ENCODE measurements at places on chromosomes 1 and 21. TPM values are rescaled to one million over a fixed set of nuclear protein-coding genes. Genes with fewer than 3 reads are reported as not detected.
A peak's percentile ranks its signal among the peaks of the same experiment; 100 is the strongest.

DNA sequence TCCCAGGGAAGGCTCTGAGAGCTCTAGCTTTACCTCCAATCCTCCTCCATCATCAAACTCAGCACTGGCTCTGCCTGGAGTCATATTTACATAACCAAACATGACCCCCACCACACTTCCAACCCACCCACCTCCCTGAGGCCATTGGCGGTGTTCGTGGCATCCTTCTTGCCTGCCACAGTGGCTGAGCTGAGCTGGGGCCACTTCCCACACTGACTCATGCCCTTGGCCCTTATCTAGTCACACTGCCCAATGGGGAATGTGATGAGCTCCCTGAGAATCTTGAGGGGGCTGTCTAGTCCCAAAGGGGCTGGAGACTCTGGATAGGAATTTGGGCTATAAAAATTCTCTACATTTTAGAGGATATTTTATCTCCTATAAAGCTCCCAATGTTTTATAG lies 230.9 kb upstream of the IRF2BP2 start:
- no peak overlapping the region for H3K4me3 ChIP-seq
- no peak overlapping the region for H3K27ac ChIP-seq
- no peaks in the 10 kb centered on the region for H3K36me3 ChIP-seq
- H3K4me1 ChIP-seq: peaks cover 14% of the 10 kb centered on the region
- H3K27me3 ChIP-seq: no peaks in the 10 kb centered on the region

DNA sequence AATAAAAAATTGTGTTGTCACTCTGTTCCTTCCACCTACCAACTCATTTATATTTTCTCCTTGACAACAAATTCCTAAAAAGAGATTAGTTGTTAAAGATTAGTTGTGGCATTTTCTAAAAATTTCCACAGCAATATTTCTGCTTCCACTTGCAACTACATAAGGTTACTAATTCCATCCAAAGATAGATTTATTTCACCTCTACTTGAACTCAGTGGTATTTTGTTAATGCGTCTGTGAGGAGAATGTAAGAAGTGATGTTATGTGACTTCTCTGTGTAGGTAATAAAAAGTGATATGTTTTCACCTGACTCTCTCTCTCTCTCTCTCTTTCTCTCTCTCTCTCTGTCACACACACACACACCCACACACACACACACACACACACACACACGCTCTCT lies 1104.8 kb downstream of the AMY1C start:
- H3K4me1 ChIP-seq: no peaks in the 10 kb centered on the region
- no peaks in the 10 kb centered on the region for H3K36me3 ChIP-seq
- H3K27me3 ChIP-seq: no peaks in the 10 kb centered on the region
- no peak overlapping the region for H3K4me3 ChIP-seq
- H3K27ac ChIP-seq: no peak overlapping the region

- DNase-seq: no peak
- no peak overlapping the region for H3K4me3 ChIP-seq
- no peaks in the 10 kb centered on the region for H3K27me3 ChIP-seq
- H3K36me3 ChIP-seq: no peaks in the 10 kb centered on the region
- no peak overlapping the region for H3K27ac ChIP-seq
Measured at GRCh38 chr1:17301767-17302166, 6.2 kb upstream of the PADI4 start.

Gene LHX8
- not detected for total RNA-seq

- H3K27me3 ChIP-seq: no peaks in the 10 kb centered on the region
- DNase-seq: no peak
- H3K4me1 ChIP-seq: peaks cover 28% of the 10 kb centered on the region
Measured at GRCh38 chr1:109466452-109467300, at the start of gene SYPL2. SYPL2 (plus strand) TSS chr1:109466546; CDS start chr1:109466844, 298 bp downstream.

Gene GALNT2
- total RNA-seq: 51.6 TPM

Gene TPM3
- 138 TPM for total RNA-seq

- H3K27ac ChIP-seq: no peak overlapping the region
- DNase-seq: peak; percentile 70
- no peaks in the 10 kb centered on the region for H3K27me3 ChIP-seq
- H3K36me3 ChIP-seq: no peaks in the 10 kb centered on the region
Measured at GRCh38 chr1:109818988-109819764, 55.5 kb upstream of the EPS8L3 start.

- DNase-seq: no peak
- no peaks in the 10 kb centered on the region for H3K36me3 ChIP-seq
- H3K27ac ChIP-seq: no peak overlapping the region
- H3K4me1 ChIP-seq: no peaks in the 10 kb centered on the region
- no peak overlapping the region for H3K4me3 ChIP-seq
- no peaks in the 10 kb centered on the region for H3K27me3 ChIP-seq
Measured at GRCh38 chr1:63935553-63935952, 161.7 kb downstream of the ROR1 start.

DNA sequence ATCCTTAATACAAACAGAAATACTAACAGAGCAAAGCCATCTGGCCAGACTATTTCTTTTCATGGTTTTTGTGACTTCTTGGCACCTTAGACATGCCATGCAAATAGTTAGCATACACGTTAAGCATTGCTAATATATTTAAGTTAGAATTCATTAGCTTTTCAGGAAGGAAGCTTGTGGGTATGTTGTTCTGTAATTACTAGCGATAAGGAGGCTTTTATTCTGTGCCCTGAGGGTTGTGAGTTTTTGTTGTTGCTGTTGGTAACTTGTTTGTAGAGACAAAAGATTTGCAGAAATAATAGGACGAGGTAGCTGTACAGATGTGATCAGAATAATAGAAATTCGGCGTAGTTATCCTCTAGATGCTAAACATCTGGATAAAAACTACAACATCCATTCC lies 305.3 kb downstream of the TM2D1 start:
- no peaks in the 10 kb centered on the region for H3K36me3 ChIP-seq
- DNase-seq: no peak
- H3K4me3 ChIP-seq: no peak overlapping the region
- no peaks in the 10 kb centered on the region for H3K27me3 ChIP-seq
- no peak overlapping the region for H3K27ac ChIP-seq

GRCh38 chr1:14715802-14716201 lies 117.3 kb downstream of the KAZN start:
- no peaks in the 10 kb centered on the region for H3K27me3 ChIP-seq
- H3K4me1 ChIP-seq: no peaks in the 10 kb centered on the region
- H3K4me3 ChIP-seq: no peak overlapping the region
- no peaks in the 10 kb centered on the region for H3K36me3 ChIP-seq

GRCh38 chr1:205147191-205147835 lies 25.5 kb upstream of the RBBP5 start:
- H3K4me1 ChIP-seq: no peaks in the 10 kb centered on the region
- no peak overlapping the region for H3K27ac ChIP-seq
- no peak for DNase-seq
- peaks cover 44% of the 10 kb centered on the region for H3K36me3 ChIP-seq
- H3K27me3 ChIP-seq: no peaks in the 10 kb centered on the region

- no peak overlapping the region for H3K27ac ChIP-seq
- no peaks in the 10 kb centered on the region for H3K36me3 ChIP-seq
- H3K27me3 ChIP-seq: no peaks in the 10 kb centered on the region
- DNase-seq: no peak
- peaks cover 22% of the 10 kb centered on the region for H3K4me1 ChIP-seq
Measured at GRCh38 chr1:59052166-59052590, 244.7 kb upstream of the FGGY start.

- DNase-seq: no peak
- H3K36me3 ChIP-seq: no peaks in the 10 kb centered on the region
- no peaks in the 10 kb centered on the region for H3K27me3 ChIP-seq
- no peak overlapping the region for H3K4me3 ChIP-seq
Measured at GRCh38 chr21:23743821-23744220, 1863.5 kb downstream of the MRPL39 start.

DNA sequence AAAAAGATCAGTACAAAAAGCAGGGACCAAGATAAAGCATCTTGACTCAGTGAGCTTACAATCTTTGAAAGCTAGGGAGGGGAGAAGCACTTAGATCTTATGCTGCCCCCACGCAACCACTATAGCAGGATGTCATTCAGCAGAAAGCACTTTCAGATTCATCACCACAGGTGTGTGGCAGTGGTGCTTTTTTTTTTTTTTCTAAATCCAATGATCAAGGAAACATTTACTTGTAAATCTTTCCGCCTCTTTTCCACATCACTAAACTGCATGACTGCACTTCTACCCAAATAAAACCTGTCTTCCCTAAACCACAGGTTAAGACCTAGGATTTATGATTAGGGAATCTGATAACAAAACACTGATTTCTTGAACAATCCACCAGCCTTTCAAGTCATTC lies 154.8 kb downstream of the SLC45A1 start:
- H3K27me3 ChIP-seq: no peaks in the 10 kb centered on the region
- no peak overlapping the region for H3K27ac ChIP-seq
- H3K36me3 ChIP-seq: no peaks in the 10 kb centered on the region
- DNase-seq: no peak

Gene CLDN8
- total RNA-seq: 8.8 TPM

- H3K27ac ChIP-seq: no peak overlapping the region
- DNase-seq: no peak
- no peaks in the 10 kb centered on the region for H3K4me1 ChIP-seq
- no peak overlapping the region for H3K4me3 ChIP-seq
Measured at GRCh38 chr21:15627011-15627410, 102.8 kb upstream of the USP25 start.

Gene CYP4B1
- 74.4 TPM for total RNA-seq

- H3K4me1 ChIP-seq: peaks cover 10% of the 10 kb centered on the region
- no peaks in the 10 kb centered on the region for H3K27me3 ChIP-seq
- no peak overlapping the region for H3K27ac ChIP-seq
- no peaks in the 10 kb centered on the region for H3K36me3 ChIP-seq
Measured at GRCh38 chr1:152182431-152182830, 23.4 kb upstream of the RPTN start.

Gene FAAP20
- total RNA-seq: 92.3 TPM

DNA sequence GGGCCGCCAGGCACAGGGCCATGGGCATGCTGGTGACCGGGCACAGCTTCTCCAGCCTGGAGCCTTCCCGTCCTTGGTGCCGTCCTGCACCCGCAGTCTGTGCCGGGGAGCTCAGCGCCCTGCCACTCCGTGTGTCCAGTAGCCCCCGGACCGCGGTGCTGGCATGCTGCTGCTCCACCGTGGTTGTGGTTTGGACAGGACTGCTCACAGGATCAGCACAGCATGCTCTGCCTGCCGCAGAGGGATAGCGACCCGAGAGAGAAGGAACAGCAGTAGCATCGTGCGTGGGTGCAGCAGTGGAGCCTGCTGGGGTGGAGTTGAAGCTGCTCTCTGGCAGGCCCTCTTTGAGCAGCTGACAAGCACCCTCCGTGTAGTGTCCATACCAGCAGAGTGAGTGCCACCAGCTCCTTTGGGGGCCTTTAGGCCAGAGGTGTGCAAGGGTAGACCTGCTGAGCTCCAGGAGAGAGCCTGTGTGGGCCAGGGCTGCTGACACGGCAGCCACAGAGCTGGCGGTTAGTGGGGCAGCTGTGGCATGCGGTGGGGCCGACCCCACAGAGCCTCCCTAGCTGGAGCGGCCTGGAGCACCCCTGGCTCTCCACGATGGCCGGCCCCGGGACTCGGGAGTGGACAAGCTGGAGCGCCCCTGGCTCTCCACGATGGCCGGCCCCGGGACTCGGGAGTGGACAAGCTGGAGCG lies 6.4 kb upstream of the PCBP3 start:
- no peak overlapping the region for H3K4me3 ChIP-seq
- no peaks in the 10 kb centered on the region for H3K36me3 ChIP-seq
- H3K27me3 ChIP-seq: no peaks in the 10 kb centered on the region
- no peak overlapping the region for H3K27ac ChIP-seq
- DNase-seq: peak; percentile 70

DNA sequence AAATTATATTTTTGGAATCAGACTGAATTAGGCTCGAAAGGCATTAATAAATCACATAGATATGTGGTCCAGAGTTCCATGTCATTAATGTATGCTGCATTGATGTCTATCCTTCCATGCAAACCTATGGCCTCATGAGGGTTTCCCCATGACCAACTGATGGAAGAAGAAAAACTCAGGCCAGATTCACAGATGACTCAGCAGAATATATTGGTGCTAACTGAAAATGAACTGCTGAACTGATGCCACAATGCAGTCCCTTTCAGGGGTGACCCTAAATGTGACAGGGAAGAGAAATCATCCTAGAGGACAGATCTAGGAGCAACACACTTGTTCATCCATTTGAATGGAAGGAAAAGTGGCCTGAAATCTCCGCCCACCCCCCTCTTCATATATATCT lies 110.5 kb upstream of the KCND3 start:
- DNase-seq: no peak
- H3K36me3 ChIP-seq: no peaks in the 10 kb centered on the region
- no peaks in the 10 kb centered on the region for H3K4me1 ChIP-seq
- H3K4me3 ChIP-seq: no peak overlapping the region
- H3K27me3 ChIP-seq: no peaks in the 10 kb centered on the region

Gene CATSPERE
- total RNA-seq: 0.98 TPM

Gene SYTL1
- total RNA-seq: 56.2 TPM

GRCh38 chr1:235160383-235160956 lies 580 bp downstream of the RBM34 start:
- H3K36me3 ChIP-seq: no peaks in the 10 kb centered on the region
- peaks cover 48% of the 10 kb centered on the region for H3K4me1 ChIP-seq

DNA sequence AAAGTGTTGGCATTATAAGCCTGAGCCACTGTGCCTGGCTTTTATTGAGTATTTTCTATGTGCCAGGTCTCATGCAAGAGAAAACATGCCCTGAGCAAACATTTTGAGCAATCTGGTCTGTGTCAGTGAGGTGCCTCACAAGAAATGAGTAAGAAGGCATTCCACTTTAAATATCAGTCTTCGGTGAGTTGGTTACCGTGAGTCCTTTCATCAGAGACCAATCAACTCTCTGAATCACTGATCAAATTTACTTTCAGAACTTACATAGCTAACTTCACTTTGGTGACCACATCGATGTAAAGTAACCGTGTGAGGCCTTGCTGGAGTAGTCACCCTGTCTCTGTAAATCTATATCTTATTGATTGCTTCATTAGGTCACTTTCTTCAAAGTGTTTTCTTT lies 14.3 kb upstream of the DDX59 start:
- no peaks in the 10 kb centered on the region for H3K36me3 ChIP-seq
- no peaks in the 10 kb centered on the region for H3K27me3 ChIP-seq
- no peaks in the 10 kb centered on the region for H3K4me1 ChIP-seq
- H3K27ac ChIP-seq: no peak overlapping the region

DNA sequence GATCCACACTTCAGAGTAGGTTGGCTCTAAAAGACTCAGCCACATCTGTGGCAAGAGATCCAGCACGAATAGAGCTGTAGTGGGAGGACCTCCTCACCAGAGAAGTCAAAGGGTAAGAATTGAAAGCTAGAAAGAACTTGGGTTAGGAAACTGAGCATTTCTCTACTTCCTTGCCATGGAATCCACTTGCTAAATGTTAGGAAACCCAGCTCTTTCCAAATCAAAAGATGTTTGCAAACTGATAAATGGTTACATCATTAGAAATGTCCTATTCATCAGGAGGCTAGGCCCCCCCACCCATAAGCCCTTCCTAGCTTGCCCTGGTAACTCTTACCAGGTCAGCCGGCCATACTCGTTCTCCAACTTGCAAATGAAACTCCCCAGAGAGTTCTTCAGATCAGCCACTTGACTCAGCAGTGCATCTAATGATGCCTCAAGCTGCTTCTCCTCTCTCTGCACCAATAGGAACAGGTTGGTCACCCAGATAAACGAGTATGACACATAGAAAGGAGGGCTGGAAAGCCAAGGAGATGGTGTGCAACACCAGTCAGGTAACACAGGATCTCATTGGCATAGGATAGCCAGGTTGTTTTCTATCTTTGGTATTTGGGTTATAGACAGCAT lies 1.5 kb downstream of the MED8 start:
- DNase-seq: no peak
- H3K4me3 ChIP-seq: peak overlapping the region; percentile 82
- no peak overlapping the region for H3K27ac ChIP-seq
